Transverse colon (tissue), 4 donors: ENCODE measurements at places on chromosomes 11 and 22. TPM values are rescaled to one million over a fixed set of nuclear protein-coding genes. Genes with fewer than 3 reads are reported as not detected.
A peak's percentile ranks its signal among the peaks of the same experiment; 100 is the strongest.

GRCh38 chr11:104060004-104060794 lies 23.8 kb downstream of the DDI1 start:
- DNase-seq: no peak

GRCh38 chr22:50599816-50600455 lies 657 bp upstream of the MAPK8IP2 start:
- peak; percentile 49 for DNase-seq

- DNase-seq: no peak
Observed at GRCh38 chr22:29684244-29684643, 35.6 kb upstream of the CABP7 start.

GRCh38 chr11:69828971-69829344 lies 9.7 kb upstream of the FGF3 start:
- DNase-seq: peak; percentile 49

GRCh38 chr22:42808521-42808920 lies 48.6 kb downstream of the ARFGAP3 start:
- no peak for DNase-seq

- DNase-seq: no peak
Observed at GRCh38 chr22:35328472-35328885, 28.8 kb downstream of the TOM1 start.

- no peak for DNase-seq
Observed at GRCh38 chr22:30481711-30482110, 9.9 kb upstream of the SEC14L3 start.

GRCh38 chr11:34609850-34610249 lies 11.0 kb upstream of the EHF start:
- DNase-seq: no peak

- no peak for DNase-seq
Observed at GRCh38 chr11:22976146-22976545, 115.9 kb upstream of the CCDC179 start.

DNA sequence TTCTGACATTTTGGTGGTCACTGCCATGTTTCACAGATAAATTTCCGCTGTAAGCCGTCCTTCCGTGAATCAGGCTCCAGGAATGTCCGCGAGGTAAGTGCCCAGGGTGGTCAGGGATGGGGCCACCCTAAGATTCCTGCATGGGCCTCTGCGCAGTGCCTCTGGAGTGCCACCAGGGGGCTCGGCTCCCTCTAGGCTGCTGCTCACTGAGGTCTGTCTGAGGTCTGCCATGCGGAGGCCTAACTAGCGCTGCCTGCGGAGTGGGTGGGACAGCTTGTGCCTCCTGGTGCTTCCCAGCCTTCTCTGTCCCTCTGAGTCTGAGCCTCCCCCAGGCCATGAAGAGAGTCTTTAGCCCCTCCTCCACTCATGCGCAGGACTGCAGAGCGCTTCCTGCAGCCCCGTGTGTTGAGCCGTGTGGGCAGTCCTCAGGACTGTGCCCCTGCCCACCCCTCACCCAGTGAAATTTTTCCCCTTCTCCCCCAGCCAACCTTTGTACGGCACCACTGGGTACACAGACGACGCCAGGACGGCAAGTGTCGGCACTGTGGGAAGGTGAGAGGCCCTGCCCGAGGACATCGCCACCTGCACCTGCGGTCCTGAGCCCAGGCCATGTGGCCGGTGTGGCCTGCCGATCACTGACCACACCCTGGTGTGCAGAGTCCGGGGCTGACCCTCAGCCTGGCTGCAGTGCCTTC lies 11.9 kb upstream of the MDK start:
- DNase-seq: peak; percentile 47

DNA sequence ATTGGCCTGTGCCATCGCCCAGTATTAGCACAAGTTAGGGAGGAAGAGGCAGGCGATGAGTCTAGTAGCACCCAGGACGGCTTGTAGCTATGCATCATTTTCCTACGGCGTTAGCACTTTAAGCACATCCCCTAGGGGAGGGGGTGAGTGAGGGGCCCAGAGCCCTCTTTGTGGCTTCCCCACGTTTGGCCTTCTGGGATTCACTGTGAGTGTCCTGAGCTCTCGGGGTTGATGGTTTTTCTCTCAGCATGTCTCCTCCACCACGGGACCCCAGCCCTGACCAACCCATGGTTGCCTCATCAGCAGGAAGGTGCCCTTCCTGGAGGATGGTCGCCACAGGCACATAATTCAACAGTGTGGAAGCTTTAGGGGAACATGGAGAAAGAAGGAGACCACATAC lies 4.3 kb downstream of the TMEM25 start:
- DNase-seq: no peak

The TNNI2 gene
- not detected for total RNA-seq

GRCh38 chr11:11046781-11047180 lies 188.9 kb upstream of the ZBED5 start:
- DNase-seq: no peak

DNA sequence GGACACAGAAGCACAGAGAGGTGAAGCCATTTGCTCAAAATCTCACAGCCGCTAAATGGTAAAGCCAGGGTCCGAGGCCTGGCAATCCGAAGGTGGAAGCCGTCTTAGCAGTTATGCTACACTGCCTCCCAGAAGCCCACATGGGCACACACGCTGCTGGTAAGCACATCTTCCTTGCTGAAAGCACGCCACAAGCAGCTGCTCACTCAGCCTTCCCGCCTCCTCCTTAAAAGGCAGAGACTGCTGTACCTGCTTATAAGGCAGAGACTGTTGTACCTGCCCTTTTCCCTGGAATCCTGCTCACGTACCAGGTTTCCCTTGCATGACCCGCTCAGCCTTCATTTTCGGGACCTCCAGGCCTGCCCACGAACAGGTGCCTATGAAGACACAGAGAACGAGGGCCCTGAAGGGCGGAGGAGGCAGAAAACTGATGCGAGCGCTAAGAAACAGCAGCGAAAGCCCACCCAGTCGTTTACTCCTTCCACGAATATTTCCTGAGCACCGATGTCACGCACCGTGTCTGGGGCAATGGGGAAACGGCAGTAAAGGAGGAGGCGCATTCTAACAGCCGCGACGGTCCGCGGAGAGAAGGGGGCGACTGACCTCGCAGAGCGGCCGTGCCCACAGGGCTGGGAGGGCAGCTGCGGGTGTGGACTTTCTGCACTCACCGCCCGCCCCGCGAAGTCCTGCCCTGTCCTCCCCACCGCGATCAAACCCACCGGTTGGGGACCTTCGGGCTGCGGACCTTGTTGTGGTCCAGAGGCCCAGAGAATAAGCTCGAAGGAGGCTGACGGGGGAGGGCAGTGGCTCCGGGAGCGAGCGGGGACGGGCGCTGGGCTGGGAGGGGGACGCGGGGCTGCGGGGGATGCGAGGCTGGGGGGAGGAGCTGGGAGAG lies 13.0 kb downstream of the SPATA19 start:
- DNase-seq: no peak

GRCh38 chr11:3223932-3224381 lies 5.3 kb upstream of the MRGPRG start:
- no peak for DNase-seq

- DNase-seq: peak; percentile 11
Observed at GRCh38 chr11:125111001-125111342, 454 bp downstream of the TMEM218 start.

The BEST1 gene
- 3.7 TPM for total RNA-seq

GRCh38 chr11:69501121-69501489 lies 19.6 kb downstream of the LINC01488 start:
- no peak for DNase-seq

The CSKMT gene
- 6.0 TPM for total RNA-seq

DNA sequence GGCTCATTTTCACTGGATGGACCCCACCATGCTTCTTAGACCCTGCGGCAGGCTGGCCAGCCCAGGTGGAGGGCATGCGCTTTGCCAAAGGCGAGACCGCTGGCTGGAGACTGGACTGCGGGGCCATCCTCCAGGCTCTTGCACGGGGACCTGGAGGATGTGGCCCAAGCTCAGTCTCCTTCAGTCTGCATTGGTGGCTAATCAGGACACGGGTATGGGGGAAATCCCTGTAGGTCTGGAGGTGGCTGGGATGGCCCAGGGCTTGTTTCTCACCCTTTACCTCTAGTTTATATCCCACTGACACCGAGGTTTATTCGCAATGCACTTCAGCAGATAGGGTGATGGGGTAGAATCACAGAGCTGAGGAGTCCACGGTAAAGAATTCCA lies 45.0 kb downstream of the BCR start:
- DNase-seq: no peak

DNA sequence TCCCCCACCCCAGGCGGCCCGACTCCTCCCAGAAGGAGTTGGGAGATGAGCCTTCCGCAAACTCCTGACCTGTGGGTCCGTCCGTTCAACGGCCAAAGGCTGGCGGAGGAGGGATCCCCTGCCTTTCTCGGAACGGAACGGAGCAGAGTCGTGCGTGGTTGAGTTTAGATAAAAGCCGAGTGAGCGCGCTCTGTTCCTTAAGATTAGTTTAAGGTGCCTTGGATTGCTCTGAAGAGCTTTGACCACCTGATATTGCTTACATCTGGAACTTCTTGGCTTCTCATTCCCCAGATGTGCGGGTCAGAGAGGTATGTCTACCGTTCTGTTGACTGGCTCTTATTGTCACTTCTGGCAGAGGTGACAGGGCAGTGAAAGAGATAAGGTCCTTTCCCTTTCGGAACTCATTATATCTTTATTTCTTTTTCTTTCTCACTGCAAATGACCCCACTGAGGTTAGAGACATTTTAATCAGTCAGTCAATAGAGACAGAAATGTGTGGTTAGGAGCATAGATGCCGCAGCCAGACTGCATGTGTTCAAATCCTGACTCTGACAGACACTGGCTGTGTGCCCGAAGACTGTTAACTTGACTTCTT lies at the start of gene TRIM6:
TRIM6 (plus strand) TSS at position 31 of the 595 bp plus-strand sequence; CDS start at position 292, 261 bp downstream.
- peak; percentile 52 for DNase-seq

The ELFN2 gene
- total RNA-seq: under 0.01 TPM

GRCh38 chr11:68010090-68011041 lies at the start of gene ALDH3B1:
TSS of gene ALDH3B1 (plus strand) at chr11:68010327. CDS start at chr11:68015298, 4,971 bp downstream.
- DNase-seq: peak; percentile 92

- DNase-seq: no peak
Observed at GRCh38 chr22:17097062-17097461, 12.3 kb downstream of the IL17RA start.

DNA sequence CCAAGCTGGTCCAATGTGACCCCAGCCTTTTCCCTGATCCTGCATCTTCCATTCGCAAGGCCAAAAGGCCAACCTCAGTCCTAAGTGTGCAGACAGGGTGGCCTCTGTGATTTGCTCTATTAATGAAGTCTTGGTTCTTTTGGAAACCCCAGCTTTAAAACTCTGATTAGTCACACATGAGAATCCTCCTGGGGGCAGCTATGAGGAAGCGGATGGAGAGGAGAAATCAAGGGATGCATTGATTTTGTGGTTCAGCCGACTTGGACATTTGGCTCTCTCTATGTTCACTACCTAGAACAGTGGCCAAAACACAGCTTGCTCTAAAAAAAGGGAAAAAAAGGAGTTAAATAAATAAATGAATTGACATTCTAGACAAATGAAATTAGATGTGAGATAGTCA lies 98.6 kb upstream of the USP47 start:
- DNase-seq: no peak

The GRIA4 gene
- total RNA-seq: not detected

GRCh38 chr11:120835601-120836228 lies 188.2 kb upstream of the TBCEL start:
- no peak for DNase-seq

- no peak for DNase-seq
Observed at GRCh38 chr22:44047891-44048301, 23.8 kb downstream of the PARVB start.

- no peak for DNase-seq
Observed at GRCh38 chr22:28582806-28583205, 96.8 kb downstream of the TTC28 start.

- DNase-seq: no peak
Observed at GRCh38 chr22:26561756-26562417, 28.0 kb downstream of the TPST2 start.
